ENCODE measurements at places on chromosomes 1 and 21.

DNA sequence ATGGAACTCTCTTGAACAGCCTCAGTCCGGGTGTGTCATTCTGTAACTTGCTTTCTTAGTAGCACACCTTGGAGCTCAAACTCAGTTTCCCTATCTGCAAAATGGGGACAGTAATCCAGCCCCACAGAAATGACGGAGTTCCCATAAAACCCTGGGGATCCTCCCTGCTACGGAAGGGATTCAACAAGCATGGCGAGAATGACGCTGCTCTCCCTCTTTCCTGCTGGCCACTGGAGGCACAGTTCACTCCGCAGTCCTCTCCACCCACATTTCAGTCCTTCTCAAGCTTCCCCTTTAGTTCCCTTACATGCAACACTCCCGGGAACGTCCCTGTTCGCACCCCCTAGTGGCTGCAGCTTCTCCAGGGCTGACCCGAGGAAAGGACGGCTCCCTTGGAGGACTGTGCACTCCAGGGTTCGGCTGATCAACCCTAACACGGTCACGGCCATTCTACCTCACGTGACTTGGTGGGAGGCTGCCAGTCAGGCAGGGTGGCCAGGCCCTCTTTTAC lies 20.6 kb downstream of the RUNX3 start:
- no peak for DNase-seq

DNA sequence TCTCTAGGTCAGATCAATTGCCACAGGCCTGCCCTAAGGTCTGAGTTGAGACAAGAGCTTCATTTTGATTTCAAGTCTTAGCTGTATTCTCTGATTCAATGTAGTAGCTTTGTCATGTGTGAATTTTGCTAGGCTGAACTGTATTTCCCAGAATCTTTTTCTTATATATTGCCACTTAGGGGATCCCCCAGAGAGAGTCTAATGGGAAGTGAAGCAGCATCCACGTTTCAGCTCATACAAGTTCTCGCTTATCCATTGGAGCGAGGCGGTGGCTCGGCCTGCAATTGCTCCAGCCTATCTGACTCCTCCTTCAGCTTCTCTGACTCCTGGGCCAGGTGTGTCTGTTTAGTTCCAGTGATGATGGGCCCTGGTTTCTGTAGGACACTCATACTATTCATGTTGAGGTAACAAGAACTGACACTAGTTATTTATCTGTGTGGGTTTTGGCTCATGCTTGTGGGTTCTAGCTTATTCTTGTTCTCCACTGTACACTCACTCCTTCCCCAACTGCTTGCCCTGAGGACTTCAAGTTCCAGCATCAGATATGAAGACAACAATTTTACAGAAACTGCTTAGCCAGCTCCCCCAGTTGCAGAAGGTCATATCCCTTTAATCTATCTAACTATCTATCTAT lies 48.2 kb downstream of the TBX19 start:
- DNase-seq: no peak

DNA sequence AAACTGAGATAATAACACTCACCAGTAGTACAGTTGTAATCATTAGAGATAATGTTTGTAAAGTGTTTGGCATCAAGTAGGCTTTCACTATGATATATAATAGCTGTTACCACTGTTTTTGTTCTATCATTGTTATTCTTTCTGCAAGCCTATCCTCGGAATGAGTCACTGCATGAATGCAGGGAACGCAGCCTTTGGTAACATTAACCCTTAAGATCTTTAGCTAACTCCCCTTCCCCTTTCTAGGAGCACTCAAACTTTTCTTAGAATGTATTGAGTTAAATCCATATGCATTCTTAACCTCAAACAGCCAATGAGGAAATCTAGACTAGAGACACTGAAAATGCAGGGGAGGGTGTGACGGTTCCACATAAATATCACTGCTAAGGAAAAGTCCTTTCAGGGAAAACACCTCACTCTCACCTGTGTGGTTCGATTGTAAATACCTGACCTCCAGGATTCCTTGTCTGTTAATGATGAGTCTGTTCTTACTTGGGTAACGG lies 467.3 kb downstream of the SETD4 start:
- DNase-seq: no peak

GRCh38 chr1:234529950-234530237 lies 50.9 kb upstream of the TARBP1 start:
- no peak for DNase-seq

DNA sequence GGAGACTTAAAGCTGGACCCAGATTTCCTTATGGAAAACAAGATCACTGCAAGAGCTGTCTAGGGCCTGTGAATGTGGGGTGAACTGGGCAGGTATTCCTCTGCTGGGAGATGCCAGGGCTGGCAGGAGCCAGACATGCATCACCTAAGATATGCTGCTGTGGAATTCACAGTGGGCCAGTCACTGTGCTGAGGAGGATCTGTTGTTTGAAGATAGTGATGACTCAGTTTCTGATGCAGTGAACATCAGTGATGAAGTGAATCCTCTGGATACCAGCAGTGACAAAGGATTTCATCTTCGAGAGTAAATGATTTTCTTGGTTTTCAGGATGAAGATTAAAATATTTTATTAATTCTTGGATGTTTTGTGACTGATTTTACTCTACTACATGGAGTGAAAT lies 29.9 kb upstream of the CAMSAP2 start:
- DNase-seq: no peak

- DNase-seq: no peak
Observed at GRCh38 chr1:25716320-25716719, 83.7 kb upstream of the SELENON start.

- DNase-seq: no peak
Observed at GRCh38 chr1:19854866-19855265, 27.3 kb upstream of the OTUD3 start.

DNA sequence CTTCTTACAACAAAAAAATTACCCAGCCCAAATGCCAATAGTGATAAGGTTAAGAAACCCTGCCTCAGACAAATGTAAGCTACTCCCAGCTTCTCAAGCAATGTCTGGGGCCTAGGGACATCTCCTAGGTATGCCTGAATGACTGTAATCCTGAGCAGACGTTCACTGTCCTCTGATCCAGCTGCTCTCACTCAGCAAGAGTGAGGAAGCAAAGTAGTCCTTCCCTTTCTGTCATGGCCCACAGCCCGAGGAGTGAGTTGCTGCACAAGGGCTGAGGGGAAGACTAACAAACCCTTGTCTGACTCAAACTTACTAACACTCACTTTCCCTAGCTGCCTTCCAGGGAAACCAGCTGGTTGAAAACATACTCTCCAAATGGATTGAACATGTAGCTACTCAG lies 124.9 kb upstream of the TNFSF4 start:
- DNase-seq: no peak

DNA sequence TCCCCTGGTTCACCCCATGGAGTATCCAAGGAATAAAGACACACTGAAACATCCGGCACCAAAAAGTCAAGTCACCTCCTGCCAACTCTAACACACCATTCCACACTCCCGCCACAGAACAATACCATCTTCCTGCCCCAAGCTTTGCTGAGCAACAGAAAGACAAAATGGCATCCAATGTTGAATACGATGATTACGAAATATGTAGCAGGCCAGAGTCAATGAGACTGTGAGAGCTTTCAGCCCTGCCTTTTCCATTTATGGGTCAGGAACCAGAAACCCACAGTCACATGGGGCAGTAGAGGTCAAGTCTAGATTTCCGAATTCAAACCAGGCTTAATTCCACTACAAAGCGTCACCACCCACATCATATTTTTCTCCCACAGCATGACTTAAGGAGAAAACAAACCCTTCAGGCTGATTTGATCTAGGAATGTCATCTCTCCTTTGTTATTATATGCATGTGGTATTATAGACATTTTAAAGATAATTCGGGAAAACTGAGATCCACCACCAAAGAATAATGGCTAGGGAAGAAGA lies 249.8 kb downstream of the SETD4 start:
- no peak for DNase-seq

DNA sequence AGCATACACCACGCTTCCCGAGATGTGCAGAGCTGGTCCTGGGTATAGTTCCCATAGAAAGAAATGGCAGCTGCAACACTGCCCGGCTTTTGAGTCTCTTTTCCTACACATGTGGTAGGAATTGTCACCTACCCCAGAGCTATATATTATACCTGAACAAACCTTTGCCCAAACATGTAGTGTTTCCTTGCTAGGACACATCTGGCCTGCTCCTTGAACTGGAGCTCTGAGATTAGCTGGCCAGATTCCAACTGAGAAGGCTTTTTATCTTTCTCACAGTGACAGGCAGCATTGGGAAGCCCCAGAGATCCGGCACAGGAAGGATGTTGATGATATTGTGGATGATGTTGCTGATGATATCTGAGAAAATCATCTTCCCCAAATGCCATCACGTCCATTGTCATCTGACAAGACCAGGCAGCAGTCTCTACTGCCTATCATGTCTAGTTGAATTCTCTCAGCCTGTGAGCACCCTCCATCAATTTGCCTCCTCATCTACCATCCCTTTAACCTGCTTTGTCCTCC lies 115.0 kb upstream of the SMYD2 start:
- DNase-seq: no peak

Data from muscle of back (tissue), 13 donors.